ENCODE measurements at places on chromosomes 12 and 14. TPM values are rescaled to one million over a fixed set of nuclear protein-coding genes. Genes with fewer than 3 reads are reported as not detected.

- peak; percentile 55 for DNase-seq
Observed at GRCh38 chr14:69657950-69658355, 46.6 kb downstream of the SUSD6 start.

GRCh38 chr14:61542848-61543790, 152.2 kb upstream of the HIF1A start:
- DNase-seq = no peak

DNA sequence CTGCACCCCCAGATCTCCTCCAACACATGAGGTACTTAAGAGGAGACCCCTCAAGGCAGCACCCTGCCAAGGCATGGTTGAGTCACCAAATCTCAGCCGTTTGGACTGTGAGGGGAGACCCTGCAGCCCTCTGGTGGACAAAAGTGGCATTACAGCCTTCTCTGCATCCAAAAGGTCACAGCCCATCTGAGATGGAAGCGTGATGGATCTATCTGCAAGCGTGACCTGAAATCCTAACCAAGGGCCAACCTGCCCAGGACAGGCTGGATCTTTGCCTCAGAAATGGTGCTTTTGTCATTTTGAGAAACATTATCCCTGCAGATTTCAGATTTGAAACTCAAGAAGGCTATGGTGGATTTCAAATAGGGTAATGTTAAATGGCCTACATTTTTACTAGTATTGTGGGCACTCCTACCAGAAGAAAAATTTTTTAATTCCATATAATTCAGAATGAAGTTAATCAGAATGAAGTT, 23.7 kb upstream of the DHRS4 start:
- DNase-seq = no peak

DNA sequence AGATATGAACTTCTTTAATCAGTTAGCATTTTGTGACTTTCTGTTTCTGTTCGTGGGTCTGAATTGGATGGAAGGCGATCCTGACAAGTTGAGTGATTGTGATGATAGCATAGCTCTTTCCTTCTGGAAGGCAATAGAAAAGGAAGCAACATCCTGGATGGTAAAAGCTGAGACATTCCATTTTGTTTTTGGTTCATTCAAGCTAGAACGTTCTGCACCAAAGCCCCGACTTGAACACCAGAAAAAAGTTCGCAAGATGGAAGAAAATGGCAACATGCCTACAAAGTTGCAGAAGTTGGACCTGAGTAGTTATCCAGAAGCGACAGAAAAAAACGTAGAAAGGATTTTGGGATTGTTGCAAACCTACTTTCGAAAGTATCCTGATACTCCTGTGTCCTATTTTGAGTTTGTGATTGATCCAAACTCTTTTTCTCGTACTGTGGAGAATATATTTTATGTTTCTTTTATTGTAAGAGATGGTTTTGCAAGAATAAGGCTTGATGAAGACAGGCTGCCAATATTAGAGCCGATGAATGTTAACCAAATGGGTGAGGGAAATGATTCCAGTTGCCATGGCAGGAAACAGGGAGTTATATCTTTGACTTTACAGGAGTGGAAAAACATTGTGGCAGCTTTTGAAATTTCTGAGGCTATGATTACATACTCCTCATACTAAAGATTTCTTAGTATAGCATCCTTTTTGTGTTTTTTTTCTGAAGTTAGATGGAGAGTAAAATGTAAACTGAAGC, 896 bp downstream of the EID3 start:
- DNase-seq = no peak

GRCh38 chr14:81392052-81392451, 8.1 kb downstream of the STON2 start:
- no peak for DNase-seq

DNA sequence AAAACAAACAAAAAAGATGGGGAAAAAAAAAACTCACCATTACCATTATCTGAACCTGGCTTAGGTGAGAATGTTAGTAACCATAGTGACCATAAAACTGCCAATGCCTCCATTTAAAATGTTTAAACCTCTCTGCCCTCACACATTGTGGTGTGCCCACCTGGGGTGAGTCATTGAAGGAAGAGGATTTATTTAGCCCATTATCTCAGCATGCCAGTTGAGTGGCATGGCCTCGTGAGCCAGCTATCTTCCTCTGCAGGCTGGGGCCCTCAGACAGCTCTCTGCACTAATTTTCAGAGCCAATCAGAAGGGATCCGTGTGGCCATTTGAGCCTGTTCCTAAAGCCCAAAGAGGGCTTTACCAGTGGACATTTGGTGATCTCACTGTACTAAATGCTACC, 81.8 kb upstream of the CCDC198 start:
- DNase-seq = no peak

GRCh38 chr12:24760162-24760561, 188.7 kb downstream of the BCAT1 start:
- DNase-seq = no peak

DNA sequence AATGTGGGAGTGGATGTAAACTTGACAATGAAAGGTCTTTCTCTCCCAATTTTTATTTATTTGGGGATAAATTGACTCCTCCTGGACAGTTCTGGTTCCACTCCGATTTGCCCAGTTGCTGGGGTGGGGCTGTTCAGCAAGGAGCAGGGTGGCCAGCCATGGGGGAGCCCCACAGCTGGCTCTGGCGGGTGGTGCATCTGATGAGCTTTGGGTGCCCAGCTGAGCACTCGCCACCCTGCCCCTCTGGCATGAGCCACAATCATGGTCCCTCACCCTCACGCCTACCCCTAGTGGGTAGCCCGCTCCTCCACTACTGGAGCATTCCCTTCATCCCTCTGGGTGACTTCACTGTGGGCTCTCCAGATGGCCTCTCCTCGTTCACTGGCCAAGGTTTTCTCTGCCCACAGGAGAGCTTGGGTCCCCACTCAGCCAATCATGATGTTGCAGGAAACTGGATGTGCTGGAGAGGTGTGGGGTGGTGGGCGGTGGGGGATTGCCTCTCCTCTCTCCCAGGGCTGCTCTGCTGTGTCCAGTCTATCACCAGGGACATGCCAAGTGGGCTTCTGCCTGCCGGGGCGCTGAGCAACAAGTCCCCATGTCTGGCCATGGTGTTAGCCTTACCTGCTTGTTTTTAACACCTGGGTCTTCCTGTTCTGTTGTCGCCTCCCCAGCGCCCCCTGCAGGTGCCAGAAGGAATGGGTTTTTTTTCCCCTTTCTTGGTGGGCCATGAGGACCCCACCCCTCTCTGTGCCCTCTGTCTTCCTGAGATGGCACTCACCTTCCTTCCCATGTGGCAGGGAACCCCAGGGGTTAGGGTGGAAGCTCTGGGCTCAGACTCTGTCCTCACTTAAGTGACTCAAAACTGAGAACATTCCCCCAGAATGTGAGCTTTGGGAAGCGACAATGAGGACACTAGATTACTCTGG, 3.4 kb downstream of the CYP46A1 start:
- DNase-seq = no peak

The SIX6 gene
- polyA plus RNA-seq = not detected

The FGF6 gene
- polyA plus RNA-seq = not detected

The MLF2 gene
- 335 TPM for polyA plus RNA-seq
